ENCODE measurements at places on chromosomes 7 and 10.

GRCh38 chr10:127524908-127525665, 24.0 kb upstream of the NPS start:
- peak; percentile 9 for DNase-seq

DNA sequence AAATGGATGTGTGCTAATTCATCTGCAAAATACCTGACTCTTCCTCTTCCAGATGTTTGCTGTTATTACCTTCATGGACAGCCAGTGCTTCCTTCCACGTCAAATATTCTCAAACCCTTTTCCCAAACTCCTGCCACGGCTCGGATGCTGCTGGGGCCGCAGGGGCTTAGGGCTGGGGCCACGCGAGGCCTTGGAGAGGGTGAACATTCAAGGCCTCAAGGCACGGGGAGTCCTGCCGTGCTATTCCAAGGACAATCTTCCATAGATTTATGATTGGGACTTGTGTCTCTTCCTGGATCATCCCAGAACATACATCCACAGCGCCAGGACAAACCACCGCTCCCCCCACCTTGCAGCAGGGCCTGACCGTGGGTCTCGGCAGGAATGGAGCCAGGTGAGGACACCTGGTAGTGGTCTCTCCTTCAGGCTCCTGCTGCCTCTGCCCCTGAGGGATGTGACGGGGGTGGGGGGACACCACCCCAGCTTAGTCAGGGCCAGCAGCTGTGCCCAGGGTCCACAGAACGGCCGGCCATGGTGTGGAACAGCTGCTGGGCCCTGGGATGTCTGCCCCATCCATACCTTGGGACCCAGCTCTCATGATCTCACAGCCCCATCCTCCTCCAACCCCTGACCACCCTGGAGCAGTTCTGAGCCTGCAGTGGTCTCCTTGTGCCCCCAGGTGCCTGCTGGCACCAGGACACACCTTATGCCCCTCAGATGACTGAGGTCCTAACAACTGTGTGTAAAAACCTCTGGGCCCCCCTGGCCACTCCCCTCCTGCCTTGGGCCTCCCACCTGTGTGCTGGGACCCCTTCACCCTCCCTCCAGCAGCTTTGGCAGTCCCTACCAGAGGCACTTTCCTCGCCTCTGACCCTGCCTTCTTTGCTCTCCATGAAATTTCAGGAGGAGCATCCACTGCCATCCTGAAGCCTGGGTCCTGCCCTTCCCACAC, 16.7 kb downstream of the VIPR2 start:
- no peak for DNase-seq

GRCh38 chr7:148622887-148623585, 32.5 kb downstream of the C7orf33 start:
- DNase-seq = no peak

GRCh38 chr7:45685619-45686240, 111.6 kb downstream of the ADCY1 start:
- DNase-seq = no peak

GRCh38 chr10:132978542-132978941, 36.2 kb upstream of the CFAP46 start:
- DNase-seq = no peak

All from HT-29 (cell line).